ENCODE measurements at places on chromosomes 5 and 9.

- no peak for DNase-seq
Measured at GRCh38 chr9:79663878-79664277, 92.1 kb downstream of the TLE4 start.

GRCh38 chr9:99509065-99509745 is 287.1 kb downstream of the SEC61B start:
- no peak for DNase-seq

DNA sequence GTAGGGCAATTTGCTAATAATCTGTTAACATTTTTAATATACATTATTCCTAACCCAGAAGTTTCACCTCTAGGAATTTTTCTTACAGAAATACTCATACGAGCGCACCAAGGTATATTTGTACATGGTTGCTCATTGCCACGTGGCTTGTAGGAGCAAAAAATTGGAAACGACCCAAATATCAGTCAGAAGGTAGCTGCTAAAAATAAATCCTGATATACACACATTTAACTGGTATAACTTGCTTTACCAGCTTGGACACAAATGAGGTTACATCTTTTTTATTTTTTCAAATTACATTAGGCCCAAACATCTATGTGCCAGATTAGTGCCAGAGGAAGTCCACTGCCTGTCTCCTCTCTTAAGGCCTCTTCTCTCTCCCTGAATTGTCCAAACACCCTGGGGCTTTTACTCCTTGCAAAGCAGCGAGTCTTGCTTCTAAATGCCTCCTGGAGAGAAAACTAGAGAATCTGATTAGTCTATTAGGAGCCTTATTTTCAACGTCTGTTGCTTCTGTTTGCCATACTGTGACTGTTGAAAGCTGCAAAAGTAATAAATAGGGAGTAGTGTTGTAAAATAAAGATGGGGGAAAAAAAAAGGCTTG is 92.0 kb upstream of the SSBP2 start:
- DNase-seq = no peak

DNA sequence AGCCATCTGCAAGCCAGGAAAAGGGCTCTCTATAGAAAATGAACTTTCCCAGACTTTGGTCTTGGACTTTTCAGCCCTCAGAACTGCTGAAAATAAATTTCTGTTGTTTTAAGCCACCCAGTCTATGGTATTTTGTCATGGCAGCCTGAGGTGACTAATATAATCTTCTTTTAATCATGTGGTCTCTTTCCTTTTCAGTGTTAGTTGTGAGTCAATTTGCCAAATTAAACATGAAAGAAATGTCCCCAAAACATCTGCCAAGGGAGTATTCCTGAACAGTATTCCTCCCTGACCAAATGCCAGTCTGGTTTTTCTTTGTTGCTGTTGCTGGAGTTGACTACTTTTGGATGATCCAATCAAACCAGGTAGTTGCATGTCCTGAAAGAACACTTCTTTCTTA is 4.7 kb upstream of the YTHDC2 start:
- no peak for DNase-seq

DNA sequence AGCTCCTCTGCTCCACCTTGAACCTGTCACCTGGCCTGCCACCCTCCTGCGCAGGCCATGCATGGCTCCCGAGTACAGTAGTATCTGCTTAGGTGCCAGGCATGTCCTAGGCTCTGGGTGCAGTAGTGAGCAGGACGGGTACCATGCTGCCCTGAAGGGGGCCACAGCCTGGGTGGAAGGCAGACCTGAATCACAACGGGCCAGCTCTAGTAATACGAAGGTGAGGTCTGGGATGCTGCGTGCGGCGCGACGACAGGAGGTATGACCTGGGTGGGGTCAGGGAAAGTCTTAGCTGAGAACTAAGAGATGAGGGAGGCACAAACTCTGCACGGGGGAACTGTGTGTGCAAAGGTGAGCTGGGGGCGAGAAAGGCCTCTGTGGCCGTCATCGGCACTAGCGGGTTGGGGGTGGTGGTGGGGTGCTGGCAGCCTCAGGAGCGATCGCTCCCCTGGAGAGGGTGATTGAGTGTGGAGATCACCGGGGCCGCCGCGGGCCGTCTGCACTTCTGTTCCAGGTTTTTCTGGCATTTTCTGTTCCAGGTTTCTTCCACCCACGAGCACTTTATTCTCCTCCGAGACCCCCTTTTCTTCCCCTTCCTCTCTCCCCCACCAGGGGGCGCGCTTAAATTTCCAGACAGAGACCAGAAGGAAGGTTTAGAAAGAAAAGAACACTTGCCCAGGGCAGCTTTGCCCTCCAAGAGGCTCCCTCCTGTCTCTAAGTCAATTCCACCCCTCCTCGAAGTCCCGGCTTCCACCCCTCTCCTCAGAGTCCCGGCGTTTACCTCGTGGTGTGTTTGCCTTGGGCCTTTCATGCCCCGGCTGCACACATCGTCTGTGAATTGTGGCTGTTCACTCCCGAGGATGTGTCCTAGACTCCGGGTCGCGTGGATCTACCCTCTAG is 15.1 kb downstream of the PDLIM4 start:
- peak; percentile 63 for DNase-seq

All from activated CD4-positive, alpha-beta T cell treated with anti-CD3 and anti-CD28 coated beads for 4 hours (primary cell).